ENCODE measurements at places on chromosomes 7 and 10. TPM values are rescaled to one million over a fixed set of nuclear protein-coding genes. Genes with fewer than 3 reads are reported as not detected.

Gene PTTG1IP2
- total RNA-seq: not detected

Gene TNRC18
- total RNA-seq: 44.7 TPM

Gene AOAH
- 4.8 TPM for total RNA-seq

Gene AASS
- 12.3 TPM for total RNA-seq

Gene WEE2
- total RNA-seq: not detected

Gene CFTR
- total RNA-seq: 0.37 TPM

Gene ANKRD22
- not detected for total RNA-seq

Gene OR2A1
- not detected for total RNA-seq

Gene OR9A2
- not detected for total RNA-seq

Gene AGAP5
- total RNA-seq: 4.2 TPM

Gene HTR5A
- not detected for total RNA-seq

Gene CLDN4
- not detected for total RNA-seq

Gene SFMBT2
- total RNA-seq: 9.9 TPM

Gene TMEM130
- 0.27 TPM for total RNA-seq

Gene CXCL12
- total RNA-seq: 213 TPM

Gene FGL2
- 20.8 TPM for total RNA-seq

Gene CALML3
- total RNA-seq: not detected

Gene MEIG1
- not detected for total RNA-seq

Gene PDK4
- 129 TPM for total RNA-seq

Gene BAIAP2L1
- 2.4 TPM for total RNA-seq

Gene XPNPEP1
- 40.7 TPM for total RNA-seq

Gene GTF2IRD2
- 9.1 TPM for total RNA-seq

Gene DRGX
- total RNA-seq: not detected

Gene CTAGE8
- 0.24 TPM for total RNA-seq

Gene NUPR2
- total RNA-seq: not detected

Gene RNF32
- 0.56 TPM for total RNA-seq

Gene SHTN1
- 7.0 TPM for total RNA-seq

Gene UCMA
- not detected for total RNA-seq

Gene TMEM236
- total RNA-seq: 0.71 TPM

Gene OR13A1
- not detected for total RNA-seq

Gene TRIM73
- 2.7 TPM for total RNA-seq

Gene PROSER2
- total RNA-seq: 1.8 TPM

Gene TIMM23
- total RNA-seq: 80.5 TPM

Gene TMEM273
- 14.6 TPM for total RNA-seq

Gene PON1
- not detected for total RNA-seq

Gene SH2B2
- total RNA-seq: 2.4 TPM

Gene TMEM139
- total RNA-seq: 2.3 TPM

Gene HYAL4
- total RNA-seq: not detected

Gene AMPH
- 5.0 TPM for total RNA-seq

Gene DDX50
- total RNA-seq: 25.5 TPM

Gene PRXL2A
- 112 TPM for total RNA-seq

Gene MARVELD1
- total RNA-seq: 16.3 TPM

Gene HOXA5
- total RNA-seq: not detected

Gene ENKUR
- total RNA-seq: not detected

Gene SLC26A5
- not detected for total RNA-seq

Data from left cardiac atrium (tissue), 4 donors.